ENCODE measurements at places on chromosomes 1 and 21.
A peak's percentile ranks its signal among the peaks of the same experiment; 100 is the strongest.

DNA sequence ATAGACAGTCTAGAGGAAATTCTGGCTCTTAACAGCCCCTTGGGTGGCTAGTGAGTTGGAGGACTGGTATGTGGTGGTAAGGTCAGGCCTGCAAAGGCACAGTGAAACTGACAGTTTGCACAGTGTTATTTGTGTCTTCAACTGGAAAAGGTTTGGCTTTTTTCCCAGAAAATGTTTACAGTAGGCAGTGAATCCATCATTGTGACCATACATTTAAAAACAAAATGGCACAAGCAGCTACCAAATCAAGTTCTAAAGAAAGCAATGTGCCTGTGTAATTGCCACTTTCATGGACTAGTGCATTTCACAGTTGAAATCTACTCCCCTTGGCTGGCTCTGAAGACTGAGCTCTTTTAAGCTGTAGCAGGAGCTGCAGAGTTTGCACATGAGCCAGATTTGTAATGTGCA, 24.8 kb downstream of the ATPAF1 start:
- peak; percentile 59 for DNase-seq

GRCh38 chr1:89669441-89669840, 36.5 kb downstream of the LRRC8C start:
- DNase-seq: no peak

DNA sequence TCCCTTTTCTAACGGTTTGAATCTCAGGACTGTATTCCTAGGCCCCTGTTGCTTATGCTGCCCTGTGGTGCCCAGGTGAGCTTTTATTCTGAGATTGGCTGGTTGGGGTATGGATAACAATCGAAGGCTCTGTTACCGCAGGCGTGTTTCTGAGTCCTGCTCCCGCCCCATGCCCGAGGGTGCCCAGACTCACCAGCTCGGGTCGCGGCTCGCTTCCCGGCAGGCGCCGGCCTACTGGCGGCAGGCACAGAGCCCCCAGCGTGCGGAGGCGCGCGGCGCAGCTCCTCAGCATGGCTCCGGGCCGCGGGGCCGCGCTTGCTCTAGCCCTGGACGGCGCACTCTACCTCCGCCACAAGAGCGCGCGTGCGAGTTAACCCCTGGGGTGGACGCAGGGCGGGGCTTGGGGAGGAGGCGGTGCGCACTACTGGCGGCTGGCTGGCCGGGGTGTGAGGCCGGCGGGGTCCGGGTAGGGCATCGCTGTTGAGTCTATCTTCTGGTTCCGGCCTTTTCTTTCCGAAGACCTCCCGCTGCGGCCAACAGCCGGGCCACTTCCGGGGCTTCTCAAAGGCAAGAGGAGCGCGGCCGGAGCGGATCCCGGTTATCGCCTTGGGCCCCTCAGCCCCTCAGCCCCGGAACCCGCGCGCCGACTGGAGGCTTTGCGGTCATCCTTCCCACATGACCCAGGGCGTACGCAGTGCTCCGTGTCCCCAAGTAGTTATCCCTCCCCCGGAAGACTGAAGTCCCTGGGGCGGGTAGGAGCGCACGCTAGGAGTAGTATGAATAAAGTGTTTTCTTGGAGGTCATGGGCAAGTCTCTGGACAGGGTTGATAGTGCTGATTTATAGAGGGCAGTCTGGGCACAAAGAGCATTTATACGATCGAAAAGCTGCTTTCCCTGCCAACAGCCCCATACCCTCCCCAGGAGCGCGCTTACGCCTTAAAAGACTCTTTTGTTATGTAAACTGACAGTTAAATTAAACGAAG, at the start of gene THEM4:
Gene THEM4, minus strand, starts transcription at position 345 of the 983 bp plus-strand sequence. Its CDS starts 53 bp downstream, at position 292.
- DNase-seq: peak; percentile 74

- peak; percentile 44 for DNase-seq
Measured at GRCh38 chr1:45584351-45585109, 689 bp downstream of the NASP start.

GRCh38 chr1:165659581-165659895, 28.5 kb downstream of the MGST3 start:
- DNase-seq: no peak
